Activated CD4-positive, CD25-positive, alpha-beta regulatory T cell treated with anti-CD3 and anti-CD28 coated beads, Interleukin-2, amount 50 U/mL, for 72 hours (primary cell): ENCODE measurements at places on chromosomes 12 and 14.

GRCh38 chr14:75711796-75712211 is 50.8 kb downstream of the TTLL5 start:
- no peak for DNase-seq

- DNase-seq: no peak
These were observed 92.5 kb downstream of the VCPKMT start for GRCh38 chr14:50023671-50024490.

DNA sequence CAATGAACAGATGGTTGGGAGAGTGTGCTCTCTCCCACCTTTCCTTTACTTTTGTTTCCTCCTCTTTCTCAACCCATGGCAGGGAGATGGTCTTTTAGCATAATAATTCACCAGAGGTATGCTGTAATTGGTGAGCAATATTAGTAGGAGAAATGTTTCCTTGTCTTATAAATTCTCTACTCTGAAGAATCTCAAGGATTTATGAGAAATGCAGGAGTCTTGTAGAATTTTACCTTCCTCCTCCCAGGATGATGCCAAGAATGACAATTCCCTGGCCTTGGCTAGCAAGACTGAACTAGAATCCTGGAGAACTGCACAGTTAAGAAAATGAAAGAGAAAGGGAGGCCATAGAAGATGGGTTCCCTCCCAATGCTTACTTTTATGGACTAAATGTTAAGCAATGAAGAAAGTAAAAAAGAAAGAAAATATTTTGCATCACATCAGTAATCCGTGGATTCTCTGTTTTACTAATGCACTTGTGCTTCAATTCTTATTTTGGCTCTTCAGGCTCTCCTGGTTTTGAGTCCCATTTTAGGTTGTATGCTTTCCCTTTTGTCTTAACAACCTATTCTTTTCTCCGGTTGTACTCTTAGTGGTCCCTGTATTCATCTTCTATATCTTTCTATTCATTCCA is 192.9 kb upstream of the GARIN6 start:
- no peak for DNase-seq

GRCh38 chr12:27814411-27814810 is 34.4 kb upstream of the MANSC4 start:
- no peak for DNase-seq

DNA sequence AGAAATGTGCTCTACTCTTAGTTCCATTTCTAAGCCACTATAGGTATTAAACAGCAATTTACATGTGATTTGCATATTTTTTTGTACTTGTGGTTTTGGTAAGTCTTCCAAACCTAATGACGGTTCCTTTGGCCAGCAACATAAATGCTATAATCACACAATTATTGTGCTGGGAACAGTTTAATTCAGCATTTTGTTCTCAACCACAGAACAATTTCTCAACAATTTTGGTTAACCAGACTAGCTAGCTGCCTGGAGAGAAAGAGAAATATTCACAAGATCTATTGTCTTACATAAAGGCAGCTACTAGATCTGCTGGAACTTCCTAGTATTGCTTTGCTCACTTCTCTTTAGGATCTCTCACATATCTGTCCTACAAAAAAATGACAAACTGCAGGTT is 265.3 kb downstream of the SOX5 start:
- no peak for DNase-seq

DNA sequence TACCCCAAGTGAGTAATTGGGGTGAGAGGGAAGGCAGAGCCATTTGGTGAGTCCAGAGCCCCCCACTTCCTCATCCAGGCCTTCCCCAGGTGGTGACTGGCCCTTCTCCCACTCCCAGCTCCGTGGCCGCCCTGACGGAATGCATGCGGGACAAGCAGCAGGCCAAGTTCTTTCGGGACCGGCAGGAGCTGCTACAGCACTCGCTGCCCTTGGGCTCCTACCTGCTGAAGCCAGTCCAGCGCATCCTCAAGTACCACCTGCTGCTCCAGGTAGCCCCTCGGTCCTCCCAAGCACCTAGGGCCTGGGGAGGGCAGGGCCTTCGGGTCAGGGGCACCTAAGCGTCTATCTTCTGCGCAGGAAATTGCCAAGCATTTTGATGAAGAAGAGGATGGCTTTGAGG is 26.5 kb downstream of the PLEKHG3 start:
- no peak for DNase-seq

GRCh38 chr12:89529738-89530137 is 3.9 kb upstream of the POC1B start:
- no peak for DNase-seq

GRCh38 chr12:105409801-105410471 is 79.4 kb downstream of the C12orf75 start:
- no peak for DNase-seq

DNA sequence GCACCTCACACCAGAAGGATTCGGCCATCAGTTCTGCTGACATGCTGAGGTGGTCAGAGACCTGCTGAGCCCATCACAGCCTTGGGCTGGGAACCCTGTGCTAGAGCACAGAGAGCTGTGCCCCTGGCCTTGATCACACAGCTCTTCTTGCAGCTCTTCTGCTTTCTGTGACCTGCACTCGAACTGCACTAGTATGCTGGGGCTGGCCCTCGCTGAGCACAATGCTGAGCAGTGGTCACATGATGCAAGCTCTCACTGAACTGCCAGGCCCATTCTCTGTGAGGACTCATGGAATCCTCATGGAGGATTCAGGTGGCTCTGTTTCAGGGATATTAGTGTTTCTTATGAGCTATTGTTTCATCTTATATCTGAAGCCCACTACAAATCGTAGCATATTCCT is 22.5 kb downstream of the FBXO21 start:
- no peak for DNase-seq

GRCh38 chr14:97851428-97851995 is 1054.3 kb downstream of the VRK1 start:
- DNase-seq: no peak

DNA sequence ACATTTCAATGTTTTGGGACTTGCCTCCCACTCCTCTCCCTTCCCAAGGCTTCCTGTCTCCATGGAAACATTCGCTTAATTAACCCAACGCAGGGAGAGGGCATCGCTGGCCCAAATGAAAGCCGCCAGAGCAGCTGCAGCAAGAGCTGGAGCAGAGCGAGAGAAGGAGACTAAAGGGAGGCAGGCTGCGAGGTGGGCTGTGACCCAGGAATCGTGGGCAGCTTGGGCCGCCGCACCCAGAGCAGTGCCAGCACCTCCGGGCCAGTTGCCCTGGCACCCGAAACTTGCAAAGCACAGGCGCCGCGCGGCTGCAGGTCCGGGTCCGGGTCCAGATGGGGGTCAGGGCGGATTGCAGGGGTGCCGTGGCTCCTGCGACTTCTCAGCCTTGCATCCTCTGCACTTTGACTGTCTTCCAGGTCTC is 43.5 kb upstream of the PTPRQ start:
- DNase-seq: no peak

DNA sequence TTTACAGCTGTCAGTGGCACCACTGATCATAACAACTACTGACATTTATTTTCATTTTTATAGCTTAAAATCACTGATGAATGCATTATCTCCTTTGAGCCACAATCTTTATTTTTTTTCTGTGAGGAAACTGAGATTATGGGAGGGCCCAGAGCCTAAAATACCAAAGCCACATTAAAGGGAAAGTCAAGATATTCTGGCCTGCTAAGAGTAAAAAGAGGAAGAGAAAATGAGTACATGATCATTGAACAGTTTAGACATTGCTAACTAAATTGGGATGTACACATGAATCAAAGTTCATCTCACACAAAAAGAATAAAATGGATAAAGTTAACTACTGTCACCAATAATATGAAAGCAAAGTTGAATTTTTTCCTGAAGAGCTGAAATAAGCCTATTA is 170.5 kb upstream of the GARIN2 start:
- no peak for DNase-seq

GRCh38 chr14:74702293-74702692 is 10.6 kb downstream of the AREL1 start:
- no peak for DNase-seq

- no peak for DNase-seq
These were observed 126.4 kb downstream of the DERA start for GRCh38 chr12:16037533-16037932.

- no peak for DNase-seq
These were observed 66.3 kb downstream of the B4GALNT3 start for GRCh38 chr12:526089-526488.

DNA sequence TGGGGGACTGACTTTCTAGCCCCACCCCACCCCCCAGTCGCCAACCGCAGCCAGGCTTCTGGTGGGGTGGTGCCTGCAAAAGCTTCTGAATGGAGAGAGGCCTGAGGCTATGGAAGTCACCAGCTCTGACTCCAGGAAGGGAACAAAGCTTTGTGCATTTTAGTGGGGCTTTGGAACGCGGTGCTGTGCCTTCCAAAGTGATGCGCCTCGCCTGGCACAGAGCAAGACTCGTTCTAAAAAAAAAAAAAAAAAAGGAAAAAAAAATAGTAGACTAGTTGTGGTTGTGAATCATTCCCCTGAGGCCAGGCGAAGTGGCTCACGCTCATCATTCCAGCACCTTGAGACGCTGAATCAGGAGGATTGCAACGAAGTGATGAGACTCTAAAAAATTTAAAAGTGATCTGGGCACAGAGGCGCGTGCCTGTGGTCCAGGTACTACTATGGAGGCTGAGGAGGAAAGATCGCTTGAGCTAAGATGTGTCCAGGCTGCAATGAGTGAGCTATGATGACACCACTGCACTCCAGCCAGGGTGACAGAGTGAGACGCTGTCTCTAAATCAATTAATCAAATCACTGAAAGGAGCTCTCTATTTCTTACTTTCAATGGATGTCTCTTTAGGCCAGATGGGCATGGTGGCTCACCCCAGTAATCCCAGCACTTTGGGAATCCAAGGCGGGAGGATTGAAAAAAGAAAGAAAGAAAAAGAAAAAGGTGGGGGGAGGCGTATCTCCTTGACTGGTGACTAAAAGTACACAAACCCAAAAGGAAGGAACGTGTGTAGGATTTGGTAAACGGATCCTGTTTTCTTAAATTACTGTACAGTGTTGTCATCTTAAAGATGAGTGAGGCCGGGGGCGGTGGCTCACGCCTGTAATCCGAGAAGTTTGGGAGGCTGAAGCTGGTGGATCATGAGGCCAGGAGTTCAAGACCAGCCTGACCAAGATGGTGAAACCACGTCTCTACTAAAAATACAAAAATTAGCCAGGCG is 259.6 kb upstream of the ALG10B start:
- DNase-seq: no peak

GRCh38 chr12:47773858-47774580 is 981 bp downstream of the SLC48A1 start:
- no peak for DNase-seq

GRCh38 chr12:31228811-31229792 is 96.8 kb downstream of the SINHCAF start:
- no peak for DNase-seq

DNA sequence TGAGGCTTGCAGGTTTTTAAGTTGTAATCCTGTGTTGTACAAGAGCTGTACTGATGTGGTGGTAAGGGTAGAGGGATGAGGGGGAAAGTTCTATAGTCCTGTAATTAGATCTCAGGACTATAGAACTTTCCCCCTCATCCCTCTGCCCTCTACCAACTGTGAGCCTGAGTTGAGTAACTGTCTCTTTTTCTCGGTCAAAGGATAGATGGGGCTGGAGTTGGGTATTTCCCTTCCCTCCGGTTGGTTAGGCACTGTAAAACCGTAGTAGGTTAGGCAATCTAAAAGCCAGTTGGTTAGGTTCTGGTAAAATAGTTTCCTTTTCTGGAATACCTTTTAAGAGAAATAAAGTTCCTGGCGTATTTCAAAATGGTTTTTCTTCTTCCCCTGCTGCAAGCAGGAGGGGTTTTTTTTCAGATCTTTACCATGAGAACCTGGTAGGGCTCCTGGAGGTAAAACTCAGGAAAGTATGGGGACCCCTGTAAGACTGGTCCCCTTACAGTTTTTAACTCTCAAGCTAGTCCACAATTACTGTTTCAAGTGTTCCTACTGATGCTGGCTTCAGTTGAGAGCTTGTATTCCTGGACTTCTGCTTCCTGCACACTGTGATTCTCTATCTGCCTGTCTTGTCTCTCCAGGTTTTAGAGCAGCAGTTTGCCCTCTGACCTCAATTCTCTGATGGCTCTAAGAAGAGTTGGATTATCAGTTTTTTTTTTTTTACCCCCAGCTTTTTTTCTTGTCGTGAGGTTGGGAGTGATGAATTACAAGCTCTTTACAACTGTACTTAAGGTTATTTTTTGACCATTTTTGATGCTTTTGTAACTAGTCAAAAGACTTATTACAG is 58.7 kb downstream of the FUT8 start:
- no peak for DNase-seq

GRCh38 chr12:117590386-117590785 is 229.0 kb upstream of the NOS1 start:
- no peak for DNase-seq

GRCh38 chr14:60485057-60485597 is 736 bp downstream of the C14orf39 start:
- DNase-seq: no peak

DNA sequence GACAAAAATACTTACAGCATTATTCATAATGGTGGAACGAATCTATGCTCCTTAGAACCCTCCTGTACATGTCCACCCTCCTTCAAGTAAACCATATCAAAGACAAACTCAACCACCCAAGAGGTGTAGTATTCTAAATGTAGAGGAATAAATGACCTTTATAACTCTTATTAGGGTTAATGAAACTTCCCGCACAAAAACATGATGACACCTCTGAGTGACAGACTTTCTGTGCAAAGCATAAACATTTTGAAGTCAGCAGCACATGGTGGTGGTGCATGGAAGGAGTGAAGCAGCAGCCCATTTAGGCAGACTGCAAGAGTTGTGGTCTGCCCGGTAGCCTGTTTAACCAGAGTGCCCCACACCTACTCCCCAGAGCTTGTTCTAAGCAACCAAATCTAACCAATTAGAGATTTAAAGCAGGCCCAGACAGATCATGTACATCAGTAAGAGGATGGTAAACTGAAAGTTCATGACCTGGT is 615 bp upstream of the ASB8 start:
- no peak for DNase-seq

- DNase-seq: no peak
These were observed 203.6 kb downstream of the NOVA1 start for GRCh38 chr14:26394150-26394810.

DNA sequence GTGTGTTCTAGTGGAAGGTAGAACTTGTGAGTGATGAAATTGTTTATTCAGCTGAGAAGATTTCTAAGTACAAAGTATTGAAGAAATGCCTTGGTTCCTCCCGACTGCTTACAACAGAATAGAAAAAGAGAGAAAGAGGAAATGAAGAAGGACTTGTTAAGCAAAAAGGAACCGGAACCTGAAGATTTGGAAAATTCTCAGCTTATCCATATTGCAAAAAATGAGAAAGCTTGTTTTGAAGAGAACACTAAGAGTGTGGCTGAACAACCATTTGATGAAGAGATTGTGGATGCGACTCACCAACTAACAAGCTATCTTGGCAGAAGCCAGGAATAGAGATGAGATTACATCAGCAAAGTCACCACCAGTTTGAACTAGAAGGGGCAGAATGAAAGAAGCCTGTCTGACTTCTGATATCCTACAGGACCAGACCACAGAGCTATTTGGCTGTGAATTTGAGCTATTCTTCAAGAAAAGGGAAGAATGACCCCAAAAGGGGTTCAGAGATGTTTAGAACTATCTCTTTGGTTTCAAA is 15.1 kb downstream of the NDUFA9 start:
- no peak for DNase-seq

GRCh38 chr14:63760014-63760413 is 32.1 kb upstream of the SGPP1 start:
- DNase-seq: no peak
